ENCODE measurements at places on chromosomes 12 and 14. TPM values are rescaled to one million over a fixed set of nuclear protein-coding genes. Genes with fewer than 3 reads are reported as not detected.

TAS2R42 gene
- polyA plus RNA-seq, result not detected

PITPNM2 gene
- polyA plus RNA-seq, result 9.8 TPM

KRT73 gene
- 0.06 TPM for polyA plus RNA-seq

RAD9B gene
- 1.6 TPM for polyA plus RNA-seq

RNASE2 gene
- 2.4 TPM for polyA plus RNA-seq

All from left renal cortex interstitium (tissue), 4 donors.